ENCODE measurements at places on chromosomes 7 and 10. TPM values are rescaled to one million over a fixed set of nuclear protein-coding genes. Genes with fewer than 3 reads are reported as not detected.

The LIPM gene
- total RNA-seq: not detected

The GBX1 gene
- total RNA-seq: not detected

The STEAP1B gene
- not detected for total RNA-seq

The SLC26A4 gene
- 0.08 TPM for total RNA-seq

The ARHGEF5 gene
- total RNA-seq: 11.9 TPM

The ATOH7 gene
- total RNA-seq: not detected

The CDHR1 gene
- total RNA-seq: 0.80 TPM

The SPDYE3 gene
- not detected for total RNA-seq

- no peak for DNase-seq
These were observed 1006.5 kb downstream of the KCNMA1 start for GRCh38 chr10:76631036-76631670.

GRCh38 chr10:92200564-92200963 is 90.3 kb downstream of the CPEB3 start:
- no peak for DNase-seq

GRCh38 chr10:132188331-132188730 is 1.6 kb downstream of the DPYSL4 start:
- no peak for DNase-seq

DNA sequence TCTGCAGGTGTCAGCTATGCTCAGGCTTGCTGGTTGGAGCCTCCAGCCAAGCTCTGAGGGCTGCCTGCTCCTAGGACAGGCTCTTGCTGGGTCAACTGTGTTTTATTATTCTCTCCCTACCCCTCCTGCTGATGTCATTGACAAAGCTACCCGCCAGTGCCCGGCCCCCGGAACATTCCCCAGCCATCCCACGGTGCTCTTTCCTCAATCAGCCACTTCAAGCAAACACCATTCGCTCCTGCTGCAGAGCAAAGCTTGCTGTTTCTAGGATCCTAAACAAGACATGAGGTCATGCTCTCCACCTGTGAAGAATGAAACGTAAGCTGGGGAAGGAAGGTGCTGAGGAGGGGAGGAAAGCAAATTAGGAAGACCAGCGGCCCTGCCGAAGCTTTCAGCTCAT is 2.1 kb upstream of the C10orf71 start:
- no peak for DNase-seq

DNA sequence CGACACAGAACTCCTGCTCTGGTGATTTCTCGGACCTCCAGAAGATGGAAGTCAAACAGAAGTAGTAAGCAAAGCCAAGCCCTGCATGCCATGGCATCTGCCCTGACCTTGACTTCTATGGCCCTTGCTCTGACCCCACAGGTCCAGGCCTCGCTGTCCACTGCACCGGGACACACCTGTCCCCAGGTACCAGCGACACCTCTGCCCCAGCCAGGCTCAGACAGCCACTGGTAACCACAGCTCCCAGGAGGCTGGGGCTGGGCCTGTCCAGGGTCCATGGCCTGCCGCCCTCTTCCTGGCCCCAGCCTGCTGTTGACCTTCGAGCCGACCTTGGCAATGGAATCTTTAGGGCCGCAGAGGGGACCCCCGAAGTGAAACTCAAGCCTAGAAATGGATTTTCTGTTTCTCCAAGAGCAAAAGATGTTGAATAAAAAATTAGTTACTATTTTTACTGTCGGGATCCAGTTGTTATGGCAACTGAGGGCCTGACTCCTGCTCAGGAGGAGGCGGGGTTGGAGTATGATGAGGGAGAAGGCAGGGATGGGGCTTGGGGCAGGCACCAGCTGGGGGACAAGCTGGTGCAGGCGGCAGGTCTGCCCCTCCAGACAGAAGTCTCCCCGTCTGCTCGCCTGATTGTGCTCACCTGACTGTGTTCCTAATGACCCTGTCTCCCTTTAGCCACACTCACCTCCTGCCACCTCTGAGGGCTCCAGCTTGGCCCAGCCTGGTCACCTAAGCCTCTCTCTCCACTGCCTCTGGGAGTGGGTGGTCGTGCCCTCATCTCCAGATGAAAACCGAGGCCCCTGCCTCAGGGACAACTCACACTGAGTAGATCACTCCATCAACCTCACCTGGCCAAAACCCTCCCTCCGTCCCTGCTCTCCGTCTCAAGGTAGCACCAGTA is 4.1 kb upstream of the MMD2 start:
- DNase-seq: no peak

- DNase-seq: no peak
These were observed 252.4 kb upstream of the TPK1 start for GRCh38 chr7:145088111-145088745.

DNA sequence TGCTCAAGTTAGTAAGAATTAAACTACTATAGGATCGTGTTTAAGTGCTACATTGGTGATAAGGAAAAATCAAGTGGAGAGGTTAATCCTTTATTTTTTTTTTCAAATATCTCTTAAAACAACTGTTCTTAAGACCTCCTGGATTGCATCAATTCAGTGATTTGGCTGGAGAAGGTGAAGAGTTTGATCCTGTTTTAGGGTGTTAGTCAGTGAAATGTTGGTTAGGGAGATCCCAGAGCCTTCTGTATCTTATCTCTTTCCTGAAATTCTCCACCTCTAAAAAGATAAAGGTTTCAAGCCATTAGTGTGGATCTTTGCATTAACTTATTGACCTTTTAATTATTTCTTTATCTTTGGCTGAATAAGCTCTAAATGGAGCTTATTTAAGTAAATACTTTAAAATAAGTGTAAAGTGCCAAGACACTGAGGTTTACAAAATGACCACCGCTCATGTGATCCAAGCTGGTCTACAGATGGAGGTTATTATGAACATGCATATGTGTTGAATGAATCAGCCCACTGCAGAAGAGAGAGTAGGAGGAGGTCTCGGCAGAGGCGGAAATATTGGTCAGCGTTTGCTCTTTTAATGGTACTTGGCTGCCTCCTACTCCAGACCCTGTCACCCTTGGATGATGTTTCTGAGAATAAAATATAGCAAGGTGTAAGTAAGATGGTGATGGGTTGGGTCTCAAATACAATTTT is 51.8 kb upstream of the BMPER start:
- DNase-seq: no peak

DNA sequence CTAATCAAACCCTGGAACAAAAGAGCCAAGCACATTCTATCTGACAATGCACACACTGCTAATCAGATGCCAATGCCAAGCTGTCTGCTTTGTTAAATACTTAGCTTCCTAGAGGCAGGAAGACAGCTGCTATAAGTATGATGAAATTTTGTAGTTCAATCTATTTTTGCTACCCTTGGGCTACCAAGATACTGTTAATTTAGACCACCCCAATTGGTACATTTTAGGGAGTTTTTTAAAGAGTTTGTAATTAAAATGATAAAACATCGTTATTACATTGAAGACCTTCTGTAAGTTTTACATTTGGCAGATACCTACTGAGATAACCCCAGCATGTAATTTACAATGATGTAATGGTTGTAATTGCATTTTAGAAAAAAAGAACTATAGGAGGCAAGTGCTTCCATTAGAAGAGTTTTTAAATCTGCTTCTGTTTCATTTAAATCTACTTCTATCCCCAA is 268.5 kb downstream of the ADK start:
- DNase-seq: no peak

DNA sequence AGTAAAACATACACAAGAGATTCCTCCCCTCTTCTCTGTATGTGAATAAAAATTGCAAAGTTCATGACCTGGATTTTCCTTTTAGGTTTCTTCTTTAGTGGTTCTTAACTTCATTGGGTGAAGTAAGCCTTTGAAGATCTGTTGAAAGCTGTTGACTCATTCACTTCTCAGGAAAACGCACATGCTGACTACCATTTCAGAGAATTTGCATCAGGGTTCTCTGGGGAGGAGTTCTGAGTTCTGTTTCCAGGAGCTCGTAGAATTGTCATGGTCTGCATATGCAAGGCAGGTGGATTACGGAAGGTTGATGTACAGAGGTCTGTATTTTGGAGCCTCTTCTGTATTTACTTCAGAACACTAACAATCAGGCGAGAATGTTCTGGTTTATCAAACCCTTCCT is 962 bp upstream of the SLC26A4 start:
- no peak for DNase-seq

GRCh38 chr7:112511451-112512202 is 30.8 kb downstream of the LSMEM1 start:
- DNase-seq: no peak

All from naive thymus-derived CD8-positive, alpha-beta T cell (primary cell).